NCI-H1436 (cell line): ENCODE measurements at places on chromosomes 2 and 18.

DNA sequence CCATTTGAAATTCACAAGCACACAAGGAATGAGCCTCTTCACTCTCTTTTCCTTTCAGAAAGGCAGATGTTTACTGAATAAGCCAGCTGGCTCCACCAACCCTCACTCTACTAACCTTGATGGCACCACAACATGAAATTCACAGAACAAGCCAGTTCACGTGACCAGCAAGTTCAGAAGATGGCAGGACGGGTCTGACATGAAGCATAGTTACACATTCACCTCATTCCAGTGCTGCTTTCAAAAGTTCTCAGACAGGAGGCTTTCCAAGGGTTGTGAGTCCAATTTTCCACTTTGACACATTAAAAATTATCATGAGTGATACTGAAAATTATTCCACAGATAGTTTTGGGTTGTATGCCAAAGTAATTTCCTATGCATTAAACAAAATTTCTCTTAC, 74.2 kb upstream of the MBOAT2 start:
- DNase-seq, result no peak

DNA sequence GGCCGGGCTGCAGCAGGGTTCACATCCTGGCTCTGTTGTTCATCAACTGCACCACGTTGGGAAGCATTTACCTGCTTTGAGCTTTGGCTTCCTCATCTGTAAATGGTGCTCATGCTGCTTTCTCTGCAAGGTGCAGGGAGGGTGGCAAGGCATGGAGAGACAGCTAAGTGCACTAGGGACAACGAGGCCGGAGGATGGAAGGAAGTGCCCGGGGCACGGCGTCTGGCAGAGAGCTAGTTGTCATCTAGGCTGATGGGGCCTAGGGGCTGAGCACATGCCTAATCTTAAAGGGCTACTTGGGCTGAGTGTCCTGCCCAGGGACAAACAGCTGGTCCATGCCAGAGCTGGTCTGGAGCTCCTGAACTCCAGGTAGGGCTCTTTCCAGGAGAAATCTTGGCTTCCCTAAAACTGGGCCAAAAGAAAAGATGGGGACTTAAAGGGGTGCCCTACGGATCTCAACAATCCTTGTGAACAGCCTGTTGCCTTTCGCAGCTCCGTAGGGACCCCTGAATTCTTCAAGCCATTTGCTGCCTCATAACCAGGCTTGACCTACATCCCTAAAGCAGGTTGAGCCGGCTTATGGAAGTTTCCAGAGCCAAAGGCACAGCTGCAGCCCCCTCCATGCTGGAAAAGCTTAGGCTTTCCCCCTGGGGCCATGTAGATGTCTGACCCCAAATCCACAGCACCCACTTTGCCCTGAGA, 130.8 kb downstream of the SMAD7 start:
- DNase-seq, result no peak

DNA sequence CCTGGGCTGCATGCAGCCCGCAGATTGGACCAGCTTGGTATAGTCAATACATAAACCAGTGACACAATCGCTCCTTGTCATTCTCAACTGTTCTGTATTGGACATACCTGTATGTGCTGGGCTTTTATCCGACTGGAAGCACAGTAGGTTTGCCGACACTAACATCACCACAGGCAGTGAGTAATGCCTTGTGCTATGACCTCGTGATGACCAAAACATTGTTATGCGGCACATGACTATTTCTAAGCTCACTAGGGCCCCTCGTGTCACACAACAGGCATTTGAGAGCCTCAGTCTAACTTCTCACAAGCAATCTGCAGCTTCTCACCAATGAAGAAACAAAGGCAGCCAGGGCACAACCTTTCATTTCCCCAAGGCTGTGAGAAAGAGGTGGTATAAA, 320.8 kb downstream of the AFF3 start:
- DNase-seq, result no peak

- DNase-seq, result no peak
Measured at GRCh38 chr2:204026294-204026693, 89.7 kb downstream of the ICOS start.

DNA sequence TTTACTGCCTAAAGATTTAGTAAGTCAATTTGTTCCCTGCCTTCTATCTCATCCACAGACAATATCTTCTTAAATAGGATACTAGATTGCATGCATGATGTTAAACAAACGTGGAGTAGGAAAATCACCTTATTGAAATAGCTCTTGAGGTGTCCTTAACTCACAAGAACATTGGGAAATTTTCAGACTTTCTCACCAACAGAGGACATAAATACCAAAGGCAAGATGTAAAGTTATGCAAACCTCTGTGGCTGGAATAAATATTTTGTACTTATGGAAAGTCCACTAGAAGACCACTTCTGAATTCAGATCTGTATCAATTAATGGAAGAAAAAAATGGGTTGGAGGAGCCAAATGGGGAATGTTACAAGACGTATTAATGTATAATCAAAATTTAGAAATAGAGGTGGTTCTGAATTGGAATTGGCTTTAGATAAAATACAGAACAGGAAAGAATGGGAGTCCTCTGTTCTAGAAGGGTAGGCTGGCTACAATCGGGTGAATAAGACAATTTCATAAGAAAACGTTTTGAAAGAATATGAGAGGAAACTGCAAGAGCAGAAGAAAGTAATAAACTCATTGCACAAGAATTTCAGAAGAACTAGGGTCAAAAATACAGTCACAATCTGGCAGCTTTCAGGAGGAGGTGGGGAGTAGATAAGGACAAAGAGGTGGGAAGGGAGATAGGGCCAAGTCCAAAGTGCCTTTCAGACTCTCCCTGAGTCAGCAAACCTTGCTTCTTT, 69.3 kb upstream of the FN1 start:
- no peak for DNase-seq

- no peak for DNase-seq
Measured at GRCh38 chr2:183371545-183371944, 247.3 kb downstream of the NUP35 start.

DNA sequence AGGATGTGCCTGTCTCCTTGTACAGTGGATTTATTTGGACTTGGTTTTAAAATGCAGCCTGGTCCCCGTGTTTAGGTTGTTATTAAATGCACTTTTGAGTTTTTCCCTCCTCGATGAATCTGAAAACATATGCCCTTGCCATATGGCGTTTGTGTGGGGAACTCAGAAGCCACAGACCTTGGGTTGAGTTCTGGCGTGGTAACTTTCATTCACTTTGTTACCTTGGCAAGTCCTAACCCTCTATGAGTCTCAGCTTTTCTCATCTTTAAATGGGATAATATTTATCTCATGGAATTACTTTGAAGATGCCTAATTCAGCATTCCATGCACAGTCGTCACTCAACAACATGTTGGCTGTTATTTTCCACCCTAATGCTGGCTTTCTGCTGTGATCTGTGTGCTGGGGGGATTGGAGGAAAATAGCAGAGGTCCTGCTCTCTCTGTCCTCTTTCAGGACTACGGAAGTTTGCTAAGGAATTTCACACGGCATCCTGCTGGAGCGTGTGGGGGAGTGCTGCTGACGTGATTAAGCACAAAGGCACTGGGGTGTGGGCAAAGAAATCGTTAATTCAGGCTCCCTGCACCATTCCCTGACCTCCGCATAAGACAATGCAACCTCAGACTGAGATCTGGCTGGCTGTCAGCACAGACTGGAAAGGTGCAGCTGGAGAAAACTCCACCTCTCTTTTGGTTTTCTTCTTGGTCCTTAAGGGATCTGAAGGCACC, 61.7 kb downstream of the LDLRAD4 start:
- no peak for DNase-seq

- no peak for DNase-seq
Measured at GRCh38 chr2:107585851-107586250, 240.8 kb upstream of the RGPD4 start.

DNA sequence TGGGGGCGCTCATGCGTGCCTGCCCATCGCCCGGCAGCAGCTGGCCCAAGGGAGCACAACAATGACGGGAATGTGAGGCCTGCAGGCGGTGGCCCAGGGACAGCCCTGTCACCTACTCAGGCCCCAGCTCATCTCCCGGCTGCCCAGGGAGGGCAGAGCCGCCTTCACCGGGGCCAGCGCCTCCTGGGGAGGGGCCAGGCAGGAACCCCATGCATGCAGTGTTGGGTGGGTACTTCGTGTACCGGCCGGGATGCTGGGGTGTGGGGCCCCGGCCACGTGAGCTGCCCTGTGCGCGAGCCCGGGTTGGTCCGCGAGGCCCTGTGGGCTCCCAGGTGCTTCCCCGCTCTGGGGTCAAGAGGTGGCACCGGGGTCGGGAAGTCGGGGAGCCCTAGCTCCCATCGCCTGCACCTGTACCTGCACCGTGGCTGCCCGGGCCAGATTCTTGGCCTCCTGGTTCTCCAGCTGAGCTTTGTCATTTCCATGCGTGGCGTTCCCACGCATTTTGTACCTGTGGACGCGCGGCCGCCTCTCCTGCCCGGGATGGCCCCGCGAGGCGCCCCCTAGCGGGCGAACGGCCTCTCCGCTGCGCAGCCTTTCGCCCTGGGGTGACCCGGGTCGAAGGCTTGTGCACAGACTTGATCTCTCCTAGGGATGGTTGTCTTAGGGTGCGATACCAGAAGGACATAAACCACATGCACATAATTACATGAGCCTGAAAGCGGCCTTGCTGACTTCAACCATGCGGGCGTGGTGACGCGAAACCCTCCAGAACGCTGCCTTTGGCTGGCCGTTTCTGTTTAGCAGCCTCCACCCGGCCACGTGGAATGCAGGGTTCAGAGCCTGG, 950 bp downstream of the KLHL30 start:
- no peak for DNase-seq

DNA sequence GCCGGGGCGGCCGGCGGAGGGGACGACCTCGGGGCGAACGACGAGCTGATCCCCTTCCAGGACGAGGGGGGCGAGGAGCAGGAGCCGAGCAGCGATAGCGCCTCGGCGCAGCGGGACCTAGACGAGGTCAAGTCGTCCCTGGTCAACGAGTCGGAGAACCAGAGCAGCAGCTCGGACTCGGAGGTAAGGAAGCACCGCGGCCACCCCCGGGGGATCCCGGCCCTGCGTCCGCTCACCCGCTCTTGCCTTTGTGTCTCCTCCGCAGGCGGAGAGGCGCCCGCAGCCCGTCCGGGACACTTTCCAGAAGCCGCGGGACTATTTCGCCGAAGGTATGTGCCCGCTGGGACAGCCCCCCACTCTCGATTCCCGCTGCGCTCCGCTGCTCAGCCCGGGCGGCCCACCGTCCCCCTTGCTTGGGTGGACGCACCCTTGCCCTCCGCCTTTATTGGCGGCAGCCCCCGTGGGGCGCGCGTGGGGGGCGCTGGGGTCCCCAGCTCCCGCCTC, 611 bp downstream of the TCF7L1 start:
- no peak for DNase-seq

DNA sequence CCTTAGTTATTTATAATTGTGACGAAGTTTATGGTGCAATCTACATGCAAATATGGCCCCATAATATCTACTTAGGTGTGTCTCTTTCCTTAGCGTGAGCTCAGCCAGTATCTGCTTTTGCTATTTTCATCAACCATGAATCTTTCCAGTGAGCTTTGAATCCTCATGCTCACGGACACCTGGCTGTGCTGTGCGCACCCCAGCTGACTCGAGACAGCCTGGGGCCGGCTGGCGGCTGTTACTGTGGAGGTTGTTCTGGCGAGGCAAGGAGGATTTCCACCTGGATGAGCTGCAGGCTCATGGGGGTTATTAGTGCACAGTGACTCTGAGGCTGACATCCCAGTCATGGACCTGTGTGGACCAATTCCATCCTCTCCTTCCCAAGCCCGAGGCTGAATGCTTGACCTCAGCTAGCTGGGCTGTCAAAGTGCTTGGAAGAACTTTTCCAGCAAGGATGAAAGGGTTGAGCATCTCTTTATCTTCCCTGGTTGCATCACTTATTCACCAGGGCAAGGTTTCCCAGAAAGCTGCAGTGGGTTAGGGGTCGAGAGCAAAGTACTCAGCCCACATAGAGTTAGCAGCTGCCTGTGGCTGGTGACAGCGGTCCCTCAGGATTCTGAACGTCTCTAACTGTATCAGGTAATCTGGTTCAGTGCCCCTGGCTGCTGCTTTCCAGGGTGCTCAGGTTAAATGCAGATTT, 141.7 kb downstream of the ARL4C start:
- no peak for DNase-seq

DNA sequence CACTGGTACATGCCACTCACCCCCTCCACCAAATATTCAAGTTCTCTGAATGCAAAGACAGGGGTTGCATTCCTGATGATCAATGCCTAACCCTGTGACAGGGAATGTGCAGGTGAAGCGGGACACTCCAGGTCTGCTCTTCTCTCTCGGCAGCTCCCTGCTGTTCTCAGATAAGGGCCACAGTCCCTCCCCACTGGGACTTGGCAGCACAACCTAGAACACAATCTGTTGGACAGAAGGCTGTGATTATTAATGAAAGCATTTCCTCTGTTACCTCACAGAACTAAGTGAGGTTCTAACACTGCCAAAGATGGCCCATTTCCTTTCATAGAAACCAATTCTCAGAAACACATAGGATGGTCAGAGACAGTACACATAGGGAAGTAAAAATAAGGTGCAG, 42.7 kb downstream of the VSNL1 start:
- DNase-seq, result no peak

DNA sequence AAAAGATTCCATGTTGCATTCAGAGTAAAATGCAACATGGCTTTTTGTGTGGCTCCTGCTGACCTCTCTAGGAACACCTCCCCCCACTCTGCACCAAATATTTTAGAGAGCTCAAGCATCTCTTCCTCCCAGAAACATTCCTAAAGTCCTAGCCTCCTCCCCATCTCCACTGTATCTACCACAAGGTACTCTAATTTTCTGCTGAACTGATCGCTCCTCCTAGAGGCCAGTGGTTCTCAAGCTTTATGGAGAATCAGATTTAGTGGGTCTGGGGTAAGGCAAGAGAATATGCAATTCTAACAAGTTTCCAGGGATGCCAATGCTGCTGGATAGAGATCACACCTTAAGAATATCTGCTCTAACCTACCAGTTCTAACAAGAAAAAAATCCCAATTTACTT, 89.5 kb upstream of the HNRNPA3 start:
- no peak for DNase-seq

DNA sequence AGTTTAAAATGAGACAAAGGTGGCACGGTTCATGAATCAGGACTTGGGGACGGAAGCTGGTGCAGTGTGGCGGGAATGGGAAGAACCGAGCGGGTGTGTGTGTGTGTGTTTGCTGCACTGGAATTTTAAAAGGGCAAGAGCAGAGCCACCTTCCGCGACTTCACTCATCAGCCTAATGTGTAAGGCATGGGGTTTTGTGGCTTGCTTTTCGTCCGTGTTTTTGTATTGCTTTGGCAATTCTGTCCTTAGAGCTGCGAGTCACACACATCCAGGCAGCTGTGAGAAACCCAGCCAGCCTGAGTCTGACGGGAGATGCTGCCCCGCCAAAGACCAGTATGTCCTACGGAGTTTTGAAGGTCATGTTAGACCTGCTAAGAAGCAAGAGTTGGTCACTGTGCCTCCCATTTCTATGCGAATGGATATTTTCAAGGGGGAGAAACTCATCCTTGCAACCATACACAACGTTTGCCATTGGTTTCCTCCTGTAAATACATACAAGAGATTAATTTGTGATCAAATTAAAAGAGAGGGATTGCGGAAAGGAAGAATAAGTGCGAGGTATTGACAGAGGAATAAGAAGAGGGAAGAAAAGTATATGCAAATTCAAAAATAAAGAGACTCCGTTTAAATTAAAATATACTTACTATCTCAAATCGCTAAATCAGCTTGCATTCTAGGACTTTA, 665 bp upstream of the CACNB4 start:
- no peak for DNase-seq
